ENCODE measurements at places on chromosomes 2 and 18. TPM values are rescaled to one million over a fixed set of nuclear protein-coding genes. Genes with fewer than 3 reads are reported as not detected.
A peak's percentile ranks its signal among the peaks of the same experiment; 100 is the strongest.

DNA sequence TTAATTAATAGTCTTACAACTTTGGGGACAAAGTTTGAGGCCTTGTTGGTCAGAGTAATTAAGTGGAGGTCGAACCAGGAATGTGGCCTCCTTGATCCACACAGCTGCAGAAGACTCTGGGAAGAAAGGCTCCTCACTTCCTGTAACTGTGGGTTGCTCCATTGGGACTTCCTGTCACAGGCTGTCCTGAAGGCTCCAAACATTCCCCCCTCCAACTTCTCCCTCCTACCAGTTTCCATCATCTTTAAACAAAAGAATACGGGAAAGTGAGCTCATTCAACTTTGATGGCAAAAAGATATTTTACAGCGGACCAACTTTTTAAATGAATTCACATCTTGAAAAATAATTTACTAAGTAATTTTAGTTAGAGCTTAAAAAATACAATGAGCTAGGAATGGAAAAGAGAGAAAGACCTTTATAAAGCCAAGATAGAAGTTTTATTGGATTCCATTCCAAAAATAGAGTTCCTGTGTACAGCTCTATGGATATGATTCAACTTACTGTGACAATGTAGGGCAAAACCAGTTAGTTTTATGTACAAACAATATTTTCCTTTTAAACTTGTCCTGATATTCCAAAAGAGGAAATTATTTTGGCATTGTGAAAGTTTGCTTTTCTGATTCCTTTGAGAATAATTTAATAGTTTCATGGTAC lies 212.0 kb upstream of the NABP1 start:
- DNase-seq, result no peak

DNA sequence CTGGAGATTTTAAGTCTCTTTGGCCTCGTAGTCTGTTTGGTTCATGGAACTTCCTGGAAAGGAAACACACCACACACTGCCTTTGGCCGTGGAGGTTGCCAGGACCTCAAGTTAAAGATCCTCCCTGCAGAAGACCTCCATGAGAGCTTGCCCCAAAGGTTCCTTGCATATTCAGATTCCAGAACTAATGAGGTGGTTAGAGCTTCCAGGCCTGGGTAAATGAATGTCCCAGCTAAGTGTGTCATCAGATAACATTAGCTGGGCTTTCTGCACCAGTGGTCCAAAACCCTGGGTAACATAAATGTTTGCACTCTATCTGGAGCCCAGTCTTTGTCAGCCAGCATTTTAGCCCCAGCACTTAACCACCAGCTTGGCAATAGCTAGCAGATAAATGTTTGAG lies 122.1 kb upstream of the EML6 start:
- no peak for DNase-seq

DNA sequence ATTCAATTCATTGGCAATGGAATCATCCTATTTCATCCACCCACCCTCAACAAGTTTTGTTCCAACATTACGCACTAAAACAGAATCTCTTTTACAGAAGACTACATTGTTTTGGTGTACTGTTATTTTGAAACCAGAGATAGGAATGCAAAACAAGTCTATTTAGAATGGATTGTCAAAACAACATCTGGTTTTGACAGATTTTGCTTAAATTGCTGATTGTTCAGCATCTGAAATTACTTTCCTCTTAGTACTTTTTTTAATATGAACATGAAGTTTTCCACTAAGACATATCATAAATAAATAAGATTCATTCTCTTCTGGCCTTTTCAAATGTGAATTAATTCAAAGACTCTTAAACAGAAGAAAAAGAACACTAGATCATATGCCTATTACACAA lies 323.9 kb upstream of the TFPI start:
- DNase-seq, result no peak

- DNase-seq, result no peak
Observed at GRCh38 chr2:44839370-44839769, 102.1 kb upstream of the SIX3 start.

DNA sequence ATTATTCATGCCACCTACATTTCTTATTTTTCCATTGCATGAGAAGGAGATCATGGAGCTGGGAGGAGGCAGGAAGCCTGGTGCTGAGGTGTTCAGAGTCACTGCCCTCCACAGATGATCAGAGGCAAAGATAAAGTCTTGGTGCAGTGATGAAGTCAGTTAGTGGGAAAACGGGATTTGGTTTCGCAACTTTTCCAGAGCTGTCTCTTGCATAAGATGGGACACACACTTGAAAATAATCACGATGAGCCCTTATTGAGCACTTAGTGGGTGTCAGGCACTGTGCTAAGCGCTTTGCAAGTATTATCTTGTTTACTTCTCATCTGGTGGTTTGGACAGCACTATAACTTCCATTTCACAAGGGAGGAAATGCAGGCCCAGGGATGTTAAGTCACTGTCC lies 222.1 kb upstream of the SMAD2 start:
- DNase-seq, result peak; percentile 54

DNA sequence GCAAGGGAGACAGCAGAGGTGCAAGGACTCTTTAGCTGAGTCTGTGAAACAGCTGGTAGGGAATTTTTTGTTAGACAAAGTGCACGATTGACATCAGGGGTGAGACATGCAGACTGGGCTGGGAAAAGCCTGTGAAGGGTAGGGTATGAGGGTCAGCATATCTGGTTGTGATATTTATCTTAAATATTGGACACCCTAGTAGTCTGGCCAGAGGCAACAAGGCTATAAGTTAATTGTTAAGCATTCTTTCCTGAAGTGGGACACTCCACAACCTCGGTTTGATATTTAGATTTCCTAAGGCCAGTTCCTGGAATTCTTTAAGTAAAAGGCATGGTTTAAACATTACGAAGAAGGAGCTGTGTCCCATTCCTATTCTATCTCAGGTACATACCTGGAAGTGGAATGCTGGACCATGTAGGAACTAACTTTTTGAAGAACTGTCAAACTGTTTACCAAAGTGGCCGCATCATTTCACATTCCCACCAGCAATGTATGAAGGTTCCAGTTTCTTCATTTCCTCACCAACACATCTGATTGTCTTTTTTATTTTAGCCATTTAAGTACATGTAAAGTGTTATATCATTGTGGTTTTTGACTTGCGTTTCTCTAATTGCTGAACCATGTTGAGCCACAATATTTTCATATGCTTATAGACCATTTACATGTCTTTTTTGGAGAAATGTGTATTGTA lies 22.5 kb downstream of the EHBP1 start:
- no peak for DNase-seq

- no peak for DNase-seq
Observed at GRCh38 chr2:15348636-15349035, 212.5 kb downstream of the NBAS start.

DNA sequence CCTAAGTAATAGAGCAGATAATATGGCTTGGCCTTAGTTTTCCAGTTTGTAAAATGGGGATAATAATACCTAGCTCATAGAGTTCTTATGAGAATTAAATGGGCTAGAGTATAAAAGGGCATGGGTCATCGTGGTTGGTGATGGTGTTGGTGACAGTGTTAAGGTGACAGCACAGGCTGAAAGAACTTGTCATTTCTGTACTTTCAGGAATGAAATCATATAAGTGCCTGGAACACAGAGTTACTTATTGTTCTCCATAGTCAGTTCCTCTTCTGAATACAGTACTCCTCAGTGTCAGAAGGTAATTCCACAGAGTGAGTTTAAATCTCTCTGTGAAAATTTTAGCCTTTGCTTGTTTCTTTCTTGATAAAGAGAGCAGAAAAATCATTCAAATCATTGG lies 42.4 kb downstream of the KIF5C start:
- no peak for DNase-seq

GRCh38 chr2:188853307-188853706 lies 120.9 kb upstream of the COL3A1 start:
- DNase-seq, result no peak

GRCh38 chr2:238908960-238909951 lies 61.4 kb downstream of the TWIST2 start:
- no peak for DNase-seq

GRCh38 chr18:22490429-22490846 lies 72.7 kb upstream of the CTAGE1 start:
- DNase-seq, result peak; percentile 25

DNA sequence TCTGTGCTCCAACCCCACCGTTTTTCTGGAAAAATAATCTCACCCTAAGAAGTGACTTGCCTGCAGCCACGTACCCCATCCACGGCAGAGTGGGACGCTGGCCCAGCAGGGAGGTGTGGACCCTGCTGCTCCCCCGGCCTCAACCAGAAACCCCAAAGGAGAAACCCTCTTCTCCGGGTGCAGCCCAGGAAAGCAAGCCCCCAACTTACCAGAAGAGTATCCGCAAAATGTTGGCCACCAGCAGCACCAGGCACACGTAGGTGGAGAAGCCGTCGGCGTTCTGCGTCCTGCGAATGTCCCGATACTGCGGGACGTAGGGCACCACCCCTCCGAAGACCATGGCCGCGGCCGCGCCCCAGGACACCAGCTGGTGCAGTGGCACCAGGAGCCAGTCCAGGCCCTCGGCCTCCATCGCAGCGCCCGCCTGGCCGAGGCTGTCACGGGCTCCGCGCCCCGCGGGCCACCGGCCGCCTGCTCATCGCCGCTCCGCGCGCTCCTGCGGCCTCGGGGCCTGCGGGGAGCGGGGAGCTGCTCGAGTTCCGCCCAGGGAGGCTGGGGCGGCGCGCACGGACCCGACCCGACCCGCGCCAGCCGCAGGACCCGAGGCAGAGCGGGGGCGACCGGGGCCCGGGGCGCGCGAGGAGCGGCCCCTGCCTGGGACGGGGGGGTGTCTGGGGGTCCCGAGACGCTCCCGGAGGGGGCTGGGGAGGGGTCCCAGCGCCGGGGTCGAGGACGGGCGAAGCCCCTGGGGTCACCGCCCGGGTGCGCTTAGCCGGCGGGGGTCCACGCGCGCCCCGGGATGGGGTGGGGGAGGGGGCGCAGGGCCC lies 725 bp downstream of the SLC66A2 start:
- peak; percentile 28 for DNase-seq

DNA sequence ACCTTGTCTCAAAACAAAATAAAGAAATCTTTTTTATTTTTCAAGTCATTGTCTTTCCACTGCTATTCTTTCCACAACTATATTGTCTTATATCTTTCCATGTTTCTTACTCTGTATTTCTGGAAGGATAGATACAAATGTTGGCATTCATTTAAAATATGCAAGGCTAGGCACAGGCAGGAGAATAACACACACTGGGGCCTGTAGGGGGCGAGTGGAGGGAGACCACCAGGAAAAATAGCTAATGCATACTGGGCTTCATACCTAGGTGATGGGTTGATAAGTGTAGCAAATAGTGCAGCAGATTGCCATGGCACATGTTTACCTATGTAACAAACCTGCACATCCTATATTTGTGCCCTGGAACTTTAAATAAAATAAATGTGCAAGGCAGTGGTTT lies 9.6 kb downstream of the MRPL30 start:
- DNase-seq, result no peak

- DNase-seq, result no peak
Observed at GRCh38 chr2:173862612-173863217, 102.5 kb downstream of the SP3 start.

DNA sequence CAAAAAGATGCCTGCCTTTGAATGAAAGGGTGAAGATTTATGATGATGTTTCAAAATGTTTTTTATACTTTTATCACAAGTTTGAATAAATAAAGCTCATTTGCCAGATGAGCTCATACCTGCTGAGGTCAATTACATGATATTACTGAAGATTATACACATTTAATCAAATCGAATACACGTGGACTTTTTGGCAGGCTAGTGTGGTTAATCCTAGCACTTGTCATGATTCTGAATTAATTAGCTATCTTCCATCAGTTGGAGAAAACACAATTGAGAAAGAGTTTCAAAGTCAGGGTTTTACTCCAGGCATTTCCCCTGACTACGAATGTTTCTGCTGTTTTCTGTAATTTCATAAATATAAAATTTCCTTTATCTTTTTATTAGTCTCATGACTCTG lies 54.4 kb downstream of the LRPPRC start:
- no peak for DNase-seq

DNA sequence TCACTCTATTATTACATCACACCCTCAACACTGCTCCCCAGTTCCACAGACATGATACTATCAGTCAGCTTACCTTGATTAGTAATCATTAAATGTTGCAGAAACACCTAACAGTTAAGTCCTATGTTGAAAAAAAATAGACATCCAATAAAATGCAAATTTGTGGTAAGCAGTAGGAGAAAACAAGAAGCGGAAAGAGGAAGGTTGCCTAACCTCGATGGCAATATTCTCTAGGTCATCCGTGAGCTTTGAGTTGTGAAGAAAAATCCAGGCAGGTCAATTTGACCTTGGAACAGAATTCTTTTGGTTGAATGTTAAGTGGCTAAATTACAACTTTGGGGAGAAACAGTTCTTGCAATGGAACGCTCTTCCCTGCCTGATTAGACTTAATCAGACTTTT lies 264.4 kb downstream of the AFF3 start:
- no peak for DNase-seq

GRCh38 chr2:22907330-22907729 lies 477.6 kb upstream of the KLHL29 start:
- DNase-seq, result no peak

DNA sequence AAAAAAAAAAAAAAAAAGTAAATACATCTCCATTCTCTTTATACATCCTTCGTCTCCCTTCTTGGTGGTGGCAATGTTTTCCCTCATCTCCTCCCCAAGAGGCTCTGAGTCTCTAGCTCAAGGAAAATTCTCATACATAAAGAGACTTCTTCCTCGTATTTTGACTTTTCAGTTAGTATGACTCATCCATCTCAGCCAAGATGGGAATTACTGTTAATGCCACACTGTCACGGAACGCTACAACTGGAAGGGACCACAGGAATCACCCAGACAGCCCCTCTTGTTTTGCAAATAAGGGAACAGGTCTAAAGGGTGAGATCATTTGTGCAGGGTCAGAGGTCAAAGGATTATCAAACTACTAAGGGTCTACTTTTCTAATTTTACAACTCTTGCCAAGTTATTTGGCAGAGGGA lies 19.5 kb downstream of the NFE2L2 start:
- DNase-seq, result peak; percentile 69

GRCh38 chr2:232568161-232568560 lies 17.7 kb downstream of the EIF4E2 start:
- no peak for DNase-seq

- DNase-seq, result no peak
Observed at GRCh38 chr2:241892299-241893137, 23.0 kb downstream of the RTP5 start.

GRCh38 chr2:12262681-12263436 lies 453.9 kb upstream of the TRIB2 start:
- DNase-seq, result no peak

Gene DPP4
- total RNA-seq, result 19.0 TPM

Gene CPLX4
- not detected for total RNA-seq

Gene MERTK
- total RNA-seq, result 0.34 TPM

Gene DNAJC5G
- not detected for total RNA-seq

Gene RASGRP3
- 1.3 TPM for total RNA-seq

Gene DSG1
- not detected for total RNA-seq

Gene RGPD8
- 2.5 TPM for total RNA-seq

Gene FZD7
- 17.4 TPM for total RNA-seq

Measured in HT-29 (cell line).